Activated CD4-positive, CD25-positive, alpha-beta regulatory T cell treated with anti-CD3 and anti-CD28 coated beads, Interleukin-2, amount 50 U/mL, for 24 hours (primary cell): ENCODE measurements at places on chromosomes 16 and 17.

DNA sequence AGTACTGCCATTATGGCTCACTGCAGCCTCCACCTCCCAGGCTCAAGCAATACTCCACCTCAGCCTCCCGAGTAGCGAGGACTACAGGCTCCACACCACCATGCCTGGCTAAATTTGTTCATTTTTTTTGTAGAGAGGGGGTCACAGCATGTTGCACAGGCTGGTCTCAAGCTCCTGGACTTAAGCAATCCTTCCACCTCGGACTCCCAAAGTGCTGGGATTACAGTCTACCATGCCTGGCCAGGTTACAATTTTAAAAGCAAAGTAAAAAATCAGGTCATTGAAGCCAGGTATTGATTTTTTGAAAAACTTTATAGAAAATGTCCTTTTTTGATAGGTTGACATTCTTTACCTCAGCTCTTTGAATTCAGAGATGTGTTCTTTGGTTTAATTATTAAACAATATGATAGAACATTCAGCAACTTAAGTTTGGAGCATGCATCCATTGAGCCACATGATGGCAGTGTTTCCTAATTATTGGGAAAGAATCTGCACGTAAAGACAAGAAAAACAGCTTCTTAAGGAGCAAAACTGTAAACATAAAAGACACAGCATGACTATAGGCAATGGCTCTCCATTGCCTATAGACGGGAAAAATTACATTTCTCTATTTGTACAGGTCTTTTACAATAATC is 1.7 kb upstream of the SLC16A11 start:
- ATAC-seq: peak; percentile 12

DNA sequence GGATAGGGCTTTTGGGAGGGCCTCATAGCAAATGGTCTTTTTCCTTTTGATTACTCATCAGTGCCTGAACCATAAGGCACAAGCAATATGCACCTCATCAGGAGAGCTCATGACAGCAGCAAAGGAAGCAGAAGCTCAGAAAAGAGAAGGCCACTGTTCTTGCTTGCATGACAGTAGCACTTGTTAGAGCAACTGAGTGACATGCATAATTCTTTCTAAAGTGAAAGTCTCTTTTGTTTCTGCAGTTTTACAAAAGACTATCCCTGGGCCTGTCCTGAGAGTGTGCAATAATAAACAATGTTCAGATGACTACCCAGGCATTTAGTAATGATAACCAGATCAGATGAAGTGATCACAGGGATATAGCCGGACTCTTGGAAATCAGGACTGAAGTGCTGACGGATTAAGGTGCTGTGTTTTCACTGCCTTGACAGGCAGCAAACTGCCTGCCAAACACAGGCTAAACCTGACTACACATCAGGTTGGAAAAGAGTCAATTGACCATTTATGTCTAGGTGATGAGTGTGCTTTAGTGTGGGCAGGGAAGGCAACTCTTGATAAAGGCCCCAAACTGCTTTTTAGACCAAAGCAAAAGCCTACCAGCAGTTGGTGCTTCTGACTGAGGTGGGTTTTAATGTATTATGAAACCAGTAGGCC is 1860.3 kb downstream of the TP53TG3F start:
- ATAC-seq: no peak

DNA sequence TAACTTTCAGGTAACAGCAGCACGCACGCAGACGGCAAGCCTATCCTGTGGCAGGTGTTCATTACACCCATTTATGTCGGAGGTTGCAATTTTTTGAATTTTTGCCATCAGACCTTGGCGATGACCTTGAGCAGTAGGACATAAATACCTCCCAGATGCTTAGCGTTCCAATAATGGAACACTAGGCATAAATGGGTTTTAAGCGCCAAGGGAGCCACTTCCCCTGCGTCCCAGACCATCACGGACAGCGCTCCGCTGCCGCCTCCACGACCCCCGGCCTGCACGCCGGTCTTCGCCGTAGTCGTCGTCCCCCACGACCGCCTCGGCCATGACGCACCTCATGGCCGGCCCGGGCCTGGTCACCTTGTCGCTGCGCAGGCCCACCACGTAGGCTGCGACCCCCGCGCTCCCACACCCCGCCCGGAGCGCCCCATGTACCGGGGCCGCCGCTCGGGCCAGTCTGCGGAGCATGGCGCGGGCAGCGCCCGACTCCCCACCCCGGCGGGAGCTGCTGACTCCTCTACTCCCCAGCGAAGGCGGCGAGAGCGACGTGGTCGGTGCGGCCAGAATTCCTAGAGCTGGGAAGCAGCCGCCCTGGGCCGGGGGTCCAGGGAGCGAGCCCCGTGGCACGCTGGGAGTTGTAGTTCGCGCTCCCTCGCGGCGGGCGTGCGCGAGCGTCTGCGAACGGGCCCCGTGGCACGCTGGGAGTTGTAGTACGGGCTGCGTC is 22.7 kb downstream of the TMEM235 start:
- ATAC-seq: peak; percentile 77

DNA sequence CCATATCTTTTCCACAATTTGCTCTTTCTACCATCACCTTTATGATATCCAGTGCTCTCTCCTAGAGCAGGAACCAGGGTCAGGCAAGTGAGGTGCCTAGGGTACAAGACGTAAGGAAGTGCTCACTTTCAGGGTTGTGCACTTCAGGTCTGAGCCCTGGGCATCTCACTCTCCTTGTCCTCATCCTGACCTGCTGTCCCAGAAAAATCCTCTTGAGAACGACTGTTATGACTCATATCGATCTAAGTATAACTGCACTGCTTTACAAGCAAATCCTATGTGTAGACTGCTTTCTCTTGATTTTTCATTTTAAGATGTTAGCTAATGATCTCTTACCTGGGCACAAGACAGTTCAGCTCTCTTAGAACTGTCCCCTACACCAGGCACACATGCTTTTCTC is 100.1 kb downstream of the TMEM100 start:
- ATAC-seq: no peak

DNA sequence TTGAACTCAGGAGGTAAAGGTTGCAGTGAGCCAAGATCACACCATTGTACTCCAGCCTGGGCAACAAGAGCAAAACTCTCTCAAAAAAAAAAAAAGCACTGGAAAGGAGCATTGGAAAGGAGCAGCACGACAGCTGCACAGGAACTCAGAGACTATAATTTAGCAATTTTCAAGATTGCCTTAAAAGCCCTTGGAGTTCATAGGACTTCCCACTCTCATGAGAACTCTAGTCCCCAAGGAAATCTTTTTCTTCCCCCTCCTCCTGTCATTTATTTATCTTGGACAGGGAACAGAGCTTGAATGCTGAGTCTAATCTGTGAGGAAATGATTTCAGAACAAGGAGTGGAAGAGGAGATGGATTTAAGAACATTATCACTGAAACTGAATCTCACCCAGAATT is 69.0 kb downstream of the PLXDC1 start:
- no peak for ATAC-seq

GRCh38 chr16:57089406-57089805 is 3.0 kb upstream of the CPNE2 start:
- no peak for ATAC-seq

DNA sequence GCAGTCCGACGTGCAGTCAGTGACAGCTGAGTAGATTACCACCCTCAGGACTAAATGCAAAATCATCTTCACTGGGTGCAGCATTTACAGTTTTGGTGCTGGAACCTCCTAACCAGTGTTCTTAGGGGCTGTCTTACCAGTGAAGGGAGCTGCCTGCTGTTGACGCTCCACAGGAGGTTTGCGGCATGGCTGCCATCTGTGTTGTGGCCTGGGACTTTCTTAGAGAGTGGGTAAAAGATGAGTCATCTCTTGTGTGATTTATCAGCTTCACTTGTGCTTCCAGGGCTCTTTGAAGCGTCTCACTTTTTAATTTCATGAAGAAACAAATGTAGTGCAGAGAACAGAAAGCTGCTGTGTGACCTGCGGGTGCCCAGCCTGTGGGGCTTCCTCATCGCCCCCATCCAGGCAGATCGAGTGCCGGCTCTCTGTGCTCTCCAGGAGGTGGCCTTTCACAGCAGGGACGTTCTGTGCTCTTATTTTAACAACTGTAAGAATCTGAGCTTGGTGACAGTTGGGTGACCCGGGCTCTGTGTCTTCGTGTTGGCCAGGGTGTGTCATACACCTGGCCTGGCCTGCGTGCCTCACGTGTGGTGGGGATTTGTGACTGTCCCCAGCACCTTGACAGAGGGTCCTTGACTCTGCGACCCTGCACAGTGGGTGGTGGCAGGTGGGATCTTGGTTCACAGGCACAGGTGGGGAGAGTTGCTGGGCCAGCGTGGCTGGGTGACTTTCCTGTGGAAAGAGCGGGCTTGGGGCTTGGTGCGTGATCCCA is 24.3 kb upstream of the ZNF750 start:
- ATAC-seq: peak; percentile 98

GRCh38 chr17:17224137-17224536 is 12.8 kb downstream of the FLCN start:
- no peak for ATAC-seq
